ENCODE measurements at places on chromosomes 16 and 17. TPM values are rescaled to one million over a fixed set of nuclear protein-coding genes. Genes with fewer than 3 reads are reported as not detected.

Gene CES3
- total RNA-seq, result 1.9 TPM

Gene KRT20
- total RNA-seq, result not detected

DNA sequence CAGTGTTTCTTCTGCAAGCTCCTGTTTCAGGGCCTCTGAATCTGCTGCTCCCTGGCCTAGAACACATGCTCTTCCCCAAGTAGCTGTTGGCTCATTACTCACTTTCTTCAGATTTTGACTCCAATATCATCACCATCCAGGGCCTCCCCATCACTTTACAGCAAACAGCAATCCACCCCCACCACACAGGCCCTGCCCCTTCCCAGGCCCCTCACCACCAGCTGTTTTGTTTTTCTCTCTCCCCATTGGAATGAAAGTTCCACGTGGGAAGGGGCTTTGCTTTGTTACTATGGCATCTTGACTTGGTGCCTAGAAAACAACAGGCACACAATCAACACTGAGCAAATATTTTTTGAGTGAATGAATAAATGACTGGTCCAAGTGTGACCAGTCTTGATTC lies 4.0 kb downstream of the TMEM170A start:
- no peaks in the 10 kb centered on the region for H3K27me3 ChIP-seq
- peak overlapping the region; percentile 68 for H3K27ac ChIP-seq
- H3K36me3 ChIP-seq, result peaks cover 14% of the 10 kb centered on the region
- no peak for DNase-seq
- peaks cover 48% of the 10 kb centered on the region for H3K4me1 ChIP-seq
- H3K4me3 ChIP-seq, result no peak overlapping the region

DNA sequence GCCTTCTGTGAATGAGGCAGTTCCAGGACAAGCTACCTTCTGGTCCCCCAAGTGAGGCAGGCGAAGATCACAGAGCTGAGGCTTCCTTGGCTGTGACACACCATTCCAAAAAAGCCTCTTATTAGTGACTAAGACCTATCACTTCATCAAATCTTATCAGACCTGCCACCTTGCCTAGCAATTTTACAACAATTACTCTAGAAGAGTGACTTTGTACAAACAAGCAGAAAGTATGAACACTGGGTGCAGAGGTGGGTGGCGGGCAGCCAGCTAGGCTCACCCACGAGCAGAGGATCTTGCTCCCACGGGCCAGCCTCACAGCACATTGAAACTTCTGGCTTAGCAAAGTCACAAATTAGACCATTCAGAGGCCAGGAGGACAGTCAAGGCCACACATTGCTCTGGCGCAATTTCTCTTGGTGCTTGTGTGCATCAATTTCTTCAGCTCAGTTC lies 2.2 kb upstream of the ICAM2 start:
- peaks cover 64% of the 10 kb centered on the region for H3K4me1 ChIP-seq
- H3K4me3 ChIP-seq, result peak overlapping the region; percentile 84
- no peaks in the 10 kb centered on the region for H3K27me3 ChIP-seq
- H3K27ac ChIP-seq, result peak overlapping the region; percentile 97

- H3K36me3 ChIP-seq, result peaks cover 13% of the 10 kb centered on the region
- H3K4me1 ChIP-seq, result peaks cover 42% of the 10 kb centered on the region
- H3K27me3 ChIP-seq, result no peaks in the 10 kb centered on the region
- DNase-seq, result peak; percentile 66
- peak within 1 kb of the TSS; percentile 94 for H3K27ac ChIP-seq
- H3K4me3 ChIP-seq, result peak within 1 kb of the TSS; percentile 96
These were observed at the start of gene FLII for GRCh38 chr17:18258356-18259038. Gene FLII (minus strand): TSS chr17:18258738. CDS start chr17:18258690, 48 bp downstream.

DNA sequence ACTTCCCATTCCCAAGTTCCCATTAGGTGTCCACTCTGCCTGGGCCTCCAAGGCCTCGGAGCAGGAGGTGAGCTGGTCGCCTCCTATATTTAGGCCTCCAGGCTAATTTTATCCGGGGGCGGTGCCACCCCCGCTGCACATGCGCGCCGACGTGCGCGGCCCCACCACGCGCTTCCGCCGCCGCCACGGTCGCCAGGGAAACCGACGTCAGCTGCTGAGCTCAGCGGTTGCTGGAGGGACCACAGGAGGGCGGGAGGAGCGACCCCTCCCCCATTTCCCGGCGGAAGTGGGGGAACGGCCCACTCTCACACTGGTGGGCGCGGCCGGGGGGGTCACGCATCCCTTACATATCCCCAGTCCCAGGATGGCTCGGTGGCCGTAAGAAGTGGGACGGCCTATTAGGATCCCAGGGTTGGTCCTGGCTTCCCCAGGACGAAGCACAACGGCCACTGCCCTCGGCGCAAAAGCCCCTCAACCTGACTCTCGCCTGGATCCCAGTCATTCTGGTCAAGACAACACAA lies 1.0 kb downstream of the PER1 start:
- DNase-seq, result peak; percentile 93
- H3K36me3 ChIP-seq, result peaks cover 29% of the 10 kb centered on the region
- H3K27ac ChIP-seq, result peak overlapping the region; percentile 80
- H3K27me3 ChIP-seq, result no peaks in the 10 kb centered on the region

GRCh38 chr16:17475104-17475503 lies 4.3 kb upstream of the XYLT1 start:
- peaks cover 26% of the 10 kb centered on the region for H3K4me1 ChIP-seq
- no peaks in the 10 kb centered on the region for H3K36me3 ChIP-seq
- H3K27ac ChIP-seq, result peak overlapping the region; percentile 71
- peaks cover 2% of the 10 kb centered on the region for H3K27me3 ChIP-seq
- H3K4me3 ChIP-seq, result no peak overlapping the region

GRCh38 chr17:6686026-6686425 lies 27.1 kb downstream of the SLC13A5 start:
- no peaks in the 10 kb centered on the region for H3K36me3 ChIP-seq
- no peak overlapping the region for H3K27ac ChIP-seq
- no peak for DNase-seq
- peaks cover 22% of the 10 kb centered on the region for H3K27me3 ChIP-seq

DNA sequence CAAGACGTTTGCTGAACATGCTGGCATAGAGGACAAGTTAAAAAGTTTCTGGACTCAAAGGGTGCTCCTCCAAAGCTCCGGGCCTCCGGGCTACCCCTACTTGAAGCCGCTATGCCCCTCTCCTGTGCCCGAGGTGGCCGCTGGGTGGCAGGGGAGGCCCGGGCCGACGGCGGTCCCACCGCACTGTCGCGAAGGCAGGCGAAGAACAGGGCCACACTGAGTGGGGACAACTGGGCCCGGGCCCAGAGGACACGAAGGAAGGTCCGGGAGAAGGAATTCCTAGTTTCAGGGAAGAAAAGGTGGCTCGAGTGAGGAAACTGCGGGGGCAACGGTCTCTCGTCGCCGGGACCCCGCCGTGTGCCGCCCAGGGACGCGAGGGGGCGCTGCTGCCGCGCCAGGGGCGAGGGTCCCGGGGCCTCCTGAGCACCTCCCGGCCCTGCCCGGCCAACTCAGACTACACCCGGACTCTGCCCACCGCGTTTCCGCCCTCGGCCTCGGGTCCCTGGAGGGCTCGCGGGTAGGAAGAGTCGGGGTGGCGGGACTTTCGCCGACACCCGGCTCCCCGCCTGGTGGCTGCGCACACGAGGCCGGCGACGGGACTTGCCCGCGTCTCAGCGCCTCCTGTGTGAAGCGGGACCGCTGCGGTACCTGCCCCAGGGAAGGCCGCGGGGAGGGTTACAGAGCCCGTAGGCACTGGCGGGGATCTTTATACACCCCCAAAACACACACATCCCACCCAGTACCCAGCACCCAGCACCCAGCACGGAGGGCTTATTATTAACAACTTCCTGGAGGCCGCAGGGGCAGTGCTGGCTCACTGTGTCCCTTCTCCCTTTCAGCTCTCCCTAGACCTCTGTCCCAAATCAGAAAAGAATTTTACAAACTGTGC lies 772 bp upstream of the CHCT1 start:
- H3K27ac ChIP-seq, result peak overlapping the region; percentile 72
- peaks cover 9% of the 10 kb centered on the region for H3K4me1 ChIP-seq
- DNase-seq, result peak; percentile 89
- H3K4me3 ChIP-seq, result peak overlapping the region; percentile 61
- no peaks in the 10 kb centered on the region for H3K27me3 ChIP-seq

GRCh38 chr16:50213939-50214519 lies 52.3 kb upstream of the ADCY7 start:
- no peak overlapping the region for H3K27ac ChIP-seq
- H3K4me1 ChIP-seq, result peaks cover 28% of the 10 kb centered on the region
- DNase-seq, result no peak
- no peaks in the 10 kb centered on the region for H3K27me3 ChIP-seq
- H3K4me3 ChIP-seq, result no peak overlapping the region
- H3K36me3 ChIP-seq, result peaks cover 28% of the 10 kb centered on the region

DNA sequence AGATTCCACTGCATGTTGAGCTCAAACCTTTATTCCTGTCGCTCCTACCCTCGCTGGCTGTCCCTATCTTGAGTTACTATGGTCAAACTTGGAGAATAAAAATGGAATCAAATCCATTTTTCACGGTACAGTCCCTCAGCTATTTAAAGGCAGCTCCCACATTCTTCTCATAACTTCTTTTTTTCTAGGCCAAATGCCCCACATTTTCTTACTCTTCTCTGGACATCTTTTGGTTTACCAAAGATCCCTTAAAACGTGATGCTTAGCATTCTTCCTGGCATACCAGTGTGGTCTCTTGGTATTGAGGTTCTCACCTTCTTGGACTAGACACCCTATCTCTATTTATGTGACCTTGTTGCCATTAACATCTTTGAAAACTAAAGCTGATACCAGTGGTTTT lies 48.3 kb upstream of the MAF start:
- H3K4me3 ChIP-seq, result no peak overlapping the region
- no peaks in the 10 kb centered on the region for H3K27me3 ChIP-seq
- no peaks in the 10 kb centered on the region for H3K4me1 ChIP-seq
- no peak for DNase-seq
- no peaks in the 10 kb centered on the region for H3K36me3 ChIP-seq

DNA sequence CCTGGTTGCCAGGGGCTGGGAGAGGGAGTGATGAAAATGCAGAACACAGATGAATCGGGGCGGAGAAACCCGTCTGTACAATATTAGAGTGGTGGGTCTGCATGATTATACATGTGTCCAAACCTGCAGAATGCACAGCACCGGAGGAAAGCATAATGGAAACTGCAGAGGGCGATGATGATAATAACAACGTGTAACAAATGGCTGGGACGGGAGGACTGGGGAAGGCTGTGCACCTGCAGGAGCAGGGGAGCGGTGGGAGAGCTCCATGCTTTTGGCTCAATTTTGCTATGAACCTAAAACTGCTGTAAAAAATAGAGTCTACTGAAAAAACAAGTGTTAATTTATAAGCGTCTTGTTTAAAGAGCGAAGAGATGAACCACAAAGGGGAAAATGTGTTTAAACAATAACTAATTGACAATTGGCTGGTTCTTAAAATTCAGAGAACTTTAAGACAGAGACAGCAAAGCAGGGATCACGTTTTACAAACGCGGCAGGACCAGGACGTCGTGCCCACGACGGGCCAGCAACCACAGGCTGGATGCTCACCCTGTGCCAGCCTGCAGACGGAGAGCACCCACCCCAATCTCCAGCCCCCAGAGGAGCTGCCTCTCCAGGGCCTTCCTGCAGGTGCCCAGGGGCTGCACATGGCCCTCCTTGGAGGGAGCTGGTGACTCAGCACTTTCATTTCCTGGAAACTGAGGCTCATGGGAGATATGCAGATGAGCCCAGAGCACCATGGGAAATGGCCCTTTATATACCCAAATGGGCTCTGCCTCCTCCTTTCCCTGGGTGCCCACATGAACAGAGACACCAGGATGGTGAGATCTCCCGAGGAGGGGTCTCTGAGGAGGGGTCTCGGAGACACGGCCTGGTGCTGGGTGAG lies at the start of gene TEX19:
Gene TEX19, plus strand, starts transcription at position 783 of the 886 bp plus-strand sequence. CDS start 2,904 bp downstream, outside the sequence.
- no peak within 1 kb of the TSS for H3K4me3 ChIP-seq
- no peaks in the 10 kb centered on the region for H3K36me3 ChIP-seq
- H3K27me3 ChIP-seq, result peaks cover 12% of the 10 kb centered on the region
- peak; percentile 40 for DNase-seq
- peak within 1 kb of the TSS; percentile 63 for H3K27ac ChIP-seq

DNA sequence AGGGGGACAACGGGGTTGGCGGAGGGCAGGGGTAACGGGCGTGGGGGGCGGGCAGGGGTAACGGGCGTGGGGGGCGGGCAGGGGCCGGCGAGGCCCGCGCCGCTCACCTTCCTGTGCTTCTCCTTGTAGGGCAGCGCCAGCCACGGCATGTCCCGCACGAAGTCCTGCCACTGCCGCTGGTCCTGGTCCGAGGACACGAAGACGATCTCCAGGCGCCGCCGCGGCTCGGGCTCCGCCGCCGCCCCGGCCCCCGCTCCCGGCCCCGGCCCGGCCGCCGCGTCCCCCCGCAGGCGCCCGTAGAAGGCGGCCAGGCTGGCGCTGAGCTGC lies 401 bp downstream of the NXN start:
- H3K4me1 ChIP-seq, result peaks cover 15% of the 10 kb centered on the region
- no peak overlapping the region for H3K4me3 ChIP-seq
- H3K27ac ChIP-seq, result no peak overlapping the region
- no peaks in the 10 kb centered on the region for H3K36me3 ChIP-seq

GRCh38 chr16:56869513-56870275 lies 4.7 kb downstream of the SLC12A3 start:
- H3K27me3 ChIP-seq, result no peaks in the 10 kb centered on the region
- no peak overlapping the region for H3K4me3 ChIP-seq
- DNase-seq, result peak; percentile 64
- H3K27ac ChIP-seq, result peak overlapping the region; percentile 7
- no peaks in the 10 kb centered on the region for H3K36me3 ChIP-seq

- H3K27ac ChIP-seq, result no peak overlapping the region
- no peaks in the 10 kb centered on the region for H3K27me3 ChIP-seq
- H3K36me3 ChIP-seq, result peaks cover 25% of the 10 kb centered on the region
- no peak for DNase-seq
- no peaks in the 10 kb centered on the region for H3K4me1 ChIP-seq
These were observed 7.9 kb downstream of the FNDC8 start for GRCh38 chr17:35129154-35129972.

- no peaks in the 10 kb centered on the region for H3K36me3 ChIP-seq
- DNase-seq, result no peak
- no peaks in the 10 kb centered on the region for H3K27me3 ChIP-seq
- no peak overlapping the region for H3K4me3 ChIP-seq
These were observed 39.3 kb upstream of the GNG13 start for GRCh38 chr16:839643-840408.

DNA sequence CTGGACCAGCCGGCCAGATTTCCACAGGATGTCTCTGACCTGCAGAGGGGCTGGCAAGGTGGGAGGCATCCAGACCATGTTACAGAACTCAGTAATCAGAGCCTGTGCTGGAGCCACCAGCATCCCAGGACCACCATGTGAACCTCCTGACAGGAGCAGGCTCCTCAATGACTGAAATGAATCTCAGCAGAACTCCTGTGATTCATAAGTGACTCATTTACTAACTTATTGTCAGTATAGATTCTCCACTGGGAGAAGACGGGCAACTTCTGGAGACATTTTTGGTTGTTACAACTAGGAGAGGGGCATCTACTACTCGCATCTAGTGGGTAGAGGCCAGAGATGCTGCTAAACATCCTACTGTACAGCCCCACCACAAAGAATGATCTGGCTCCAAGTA lies 3.1 kb upstream of the WWOX start:
- no peak overlapping the region for H3K4me3 ChIP-seq
- H3K27ac ChIP-seq, result no peak overlapping the region
- DNase-seq, result no peak
- peaks cover 8% of the 10 kb centered on the region for H3K27me3 ChIP-seq
- peaks cover 9% of the 10 kb centered on the region for H3K4me1 ChIP-seq

Measured in activated CD4-positive, alpha-beta T cell treated with anti-CD3 and anti-CD28 coated beads for 36 hours (primary cell).